Heart right ventricle (tissue), 16 donors: ENCODE measurements at places on chromosomes 3 and 15.

DNA sequence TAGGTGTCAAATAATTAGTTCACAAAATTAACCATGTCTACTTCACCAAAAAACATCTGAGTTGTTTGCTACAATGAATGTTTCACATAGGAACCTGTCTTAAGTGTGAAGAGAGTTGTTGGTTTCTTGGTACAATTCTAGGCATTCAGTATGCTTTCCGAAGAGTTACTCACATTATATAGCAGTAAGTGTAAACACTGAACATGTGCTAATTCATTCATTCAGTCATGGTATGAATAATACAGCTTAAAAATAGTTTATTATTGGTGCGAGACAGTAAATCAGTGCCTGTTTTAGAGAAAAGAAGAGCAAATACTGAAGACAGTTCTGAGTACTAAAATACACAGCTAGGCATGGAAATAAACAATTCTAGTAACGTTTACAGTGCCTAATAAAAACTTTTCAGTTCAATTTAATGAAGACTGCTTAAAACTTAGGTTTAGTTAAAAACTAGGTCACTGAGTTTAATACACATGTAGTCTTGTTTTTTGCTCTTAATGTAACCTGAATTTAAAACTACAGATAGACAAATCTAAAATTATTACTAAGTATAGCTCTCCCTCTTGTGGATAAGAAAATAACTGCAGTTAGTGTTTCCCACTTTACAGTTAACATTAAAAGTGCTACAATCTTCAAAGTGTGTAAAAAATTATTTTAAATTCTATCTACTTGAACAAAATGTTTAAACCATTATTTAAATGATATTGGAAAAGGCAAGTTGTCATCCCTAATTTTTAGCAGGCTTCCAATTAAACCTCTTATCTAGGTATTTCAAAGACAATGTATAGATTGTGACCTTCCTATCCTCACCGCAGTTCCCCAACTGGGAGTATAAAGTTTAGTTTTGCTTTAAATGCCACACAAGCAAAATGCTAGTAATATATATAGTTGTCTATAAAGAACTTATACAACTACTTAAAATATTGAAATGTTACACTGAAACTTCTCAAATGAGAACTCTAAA lies 20.1 kb upstream of the ZCWPW2 start:
- no peak for DNase-seq
- no peaks in the 10 kb centered on the region for H3K27me3 ChIP-seq
- H3K4me1 ChIP-seq, result no peaks in the 10 kb centered on the region
- no peak overlapping the region for H3K4me3 ChIP-seq
- peaks cover 78% of the 10 kb centered on the region for H3K36me3 ChIP-seq
- H3K27ac ChIP-seq, result no peak overlapping the region

DNA sequence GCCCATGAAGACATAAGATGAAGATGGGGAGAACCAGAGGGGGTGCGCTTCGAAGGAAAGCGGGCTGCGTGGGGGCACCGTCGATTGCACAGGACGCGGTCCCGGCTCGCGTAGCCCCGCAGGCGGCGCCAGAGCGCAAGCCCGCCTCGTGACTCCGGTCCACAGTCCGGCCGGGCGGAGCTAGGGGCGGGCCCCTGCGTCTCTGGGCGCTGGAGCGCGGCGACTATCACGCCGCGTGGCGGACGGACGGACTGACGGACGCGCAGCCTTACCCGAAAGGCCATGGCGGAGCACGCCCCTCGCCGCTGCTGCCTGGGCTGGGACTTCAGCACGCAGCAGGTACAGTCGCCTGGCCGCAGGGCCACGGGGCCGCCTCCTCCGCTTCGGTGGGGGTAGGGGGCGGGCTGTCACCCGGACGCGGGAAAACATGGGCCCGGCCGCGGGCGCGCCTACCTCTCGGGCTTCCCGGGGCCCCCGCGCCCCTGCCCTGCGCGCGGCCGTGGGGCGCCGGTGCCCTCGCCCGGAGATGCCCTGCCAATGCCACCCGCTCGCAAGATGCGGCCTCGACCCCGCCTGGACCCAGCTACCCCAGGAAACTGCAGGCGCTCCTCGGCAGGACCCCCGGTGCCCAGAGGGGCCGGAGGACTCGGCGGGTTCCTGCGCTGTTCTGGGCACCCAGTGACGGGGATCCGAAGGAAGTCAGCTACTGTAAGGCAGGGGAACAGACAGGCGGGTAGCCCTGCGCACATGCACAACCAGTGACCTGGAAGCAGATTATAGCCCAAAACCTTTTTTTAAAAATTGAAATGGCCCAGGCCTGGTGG lies at the start of gene XYLB:
XYLB (plus strand) TSS at position 199 of the 824 bp plus-strand sequence; CDS start at position 283, 84 bp downstream.
- DNase-seq, result peak; percentile 79
- no peaks in the 10 kb centered on the region for H3K36me3 ChIP-seq
- peak within 1 kb of the TSS; percentile 85 for H3K4me3 ChIP-seq
- peaks cover 9% of the 10 kb centered on the region for H3K4me1 ChIP-seq
- H3K27ac ChIP-seq, result peak within 1 kb of the TSS; percentile 29
- H3K27me3 ChIP-seq, result no peaks in the 10 kb centered on the region

DNA sequence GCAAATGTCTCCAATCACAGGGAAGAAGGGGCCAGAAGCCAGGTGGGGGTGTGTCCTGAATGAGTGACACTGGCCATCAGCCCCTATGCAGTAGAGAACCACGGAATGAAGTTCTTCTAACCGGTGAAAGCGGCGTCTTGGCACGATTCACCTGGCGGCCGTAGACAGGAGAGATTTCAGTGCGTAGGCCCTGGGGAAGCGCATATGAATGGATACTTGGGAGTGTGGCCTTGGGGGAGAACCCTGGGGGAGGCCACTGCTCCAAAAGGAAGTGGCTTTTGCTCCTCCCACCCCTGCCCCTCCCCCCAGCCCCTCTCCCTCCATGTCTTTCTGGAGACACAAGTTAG lies 43.6 kb downstream of the RBPMS2 start:
- H3K4me1 ChIP-seq, result peaks cover 4% of the 10 kb centered on the region
- no peak overlapping the region for H3K27ac ChIP-seq
- H3K36me3 ChIP-seq, result no peaks in the 10 kb centered on the region
- DNase-seq, result no peak
- no peaks in the 10 kb centered on the region for H3K27me3 ChIP-seq

GRCh38 chr3:59766200-59766872 lies 716.5 kb upstream of the CFAP20DC start:
- H3K27ac ChIP-seq, result no peak overlapping the region
- no peaks in the 10 kb centered on the region for H3K27me3 ChIP-seq
- H3K4me3 ChIP-seq, result no peak overlapping the region
- H3K4me1 ChIP-seq, result no peaks in the 10 kb centered on the region
- H3K36me3 ChIP-seq, result no peaks in the 10 kb centered on the region
- DNase-seq, result no peak

GRCh38 chr15:43518197-43518761 lies 871 bp downstream of the MAP1A start:
- no peaks in the 10 kb centered on the region for H3K27me3 ChIP-seq
- peak overlapping the region; percentile 89 for H3K27ac ChIP-seq
- peaks cover 6% of the 10 kb centered on the region for H3K4me1 ChIP-seq
- H3K36me3 ChIP-seq, result peaks cover 31% of the 10 kb centered on the region

- DNase-seq, result no peak
- H3K27me3 ChIP-seq, result peaks cover 3% of the 10 kb centered on the region
- no peaks in the 10 kb centered on the region for H3K36me3 ChIP-seq
- no peak overlapping the region for H3K27ac ChIP-seq
- no peaks in the 10 kb centered on the region for H3K4me1 ChIP-seq
Observed at GRCh38 chr3:131555456-131555855, 52.7 kb upstream of the MRPL3 start.

DNA sequence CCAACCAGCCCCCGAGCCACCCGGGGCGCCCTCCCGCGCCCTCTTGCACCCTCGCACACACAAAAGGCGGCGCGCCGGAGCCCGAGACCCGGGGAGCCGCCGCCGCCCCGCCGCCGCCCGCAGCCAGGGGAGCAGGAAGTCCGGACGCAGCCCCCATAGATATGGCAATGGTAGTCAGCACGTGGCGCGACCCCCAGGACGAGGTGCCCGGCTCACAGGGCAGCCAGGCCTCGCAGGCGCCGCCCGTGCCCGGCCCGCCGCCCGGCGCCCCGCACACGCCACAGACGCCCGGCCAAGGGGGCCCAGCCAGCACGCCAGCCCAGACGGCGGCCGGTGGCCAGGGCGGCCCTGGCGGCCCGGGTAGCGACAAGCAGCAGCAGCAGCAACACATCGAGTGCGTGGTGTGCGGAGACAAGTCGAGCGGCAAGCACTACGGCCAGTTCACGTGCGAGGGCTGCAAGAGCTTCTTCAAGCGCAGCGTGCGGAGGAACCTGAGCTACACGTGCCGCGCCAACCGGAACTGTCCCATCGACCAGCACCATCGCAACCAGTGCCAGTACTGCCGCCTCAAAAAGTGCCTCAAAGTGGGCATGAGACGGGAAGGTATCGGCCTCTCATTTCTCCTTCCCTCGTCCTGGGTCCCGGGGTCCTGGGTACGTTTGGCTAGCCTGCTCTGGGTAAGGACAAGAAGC lies 1.6 kb downstream of the NR2F2 start:
- H3K36me3 ChIP-seq, result no peaks in the 10 kb centered on the region
- no peak for DNase-seq
- H3K4me3 ChIP-seq, result peak overlapping the region; percentile 86
- peaks cover 23% of the 10 kb centered on the region for H3K4me1 ChIP-seq
- peak overlapping the region; percentile 93 for H3K27ac ChIP-seq

DNA sequence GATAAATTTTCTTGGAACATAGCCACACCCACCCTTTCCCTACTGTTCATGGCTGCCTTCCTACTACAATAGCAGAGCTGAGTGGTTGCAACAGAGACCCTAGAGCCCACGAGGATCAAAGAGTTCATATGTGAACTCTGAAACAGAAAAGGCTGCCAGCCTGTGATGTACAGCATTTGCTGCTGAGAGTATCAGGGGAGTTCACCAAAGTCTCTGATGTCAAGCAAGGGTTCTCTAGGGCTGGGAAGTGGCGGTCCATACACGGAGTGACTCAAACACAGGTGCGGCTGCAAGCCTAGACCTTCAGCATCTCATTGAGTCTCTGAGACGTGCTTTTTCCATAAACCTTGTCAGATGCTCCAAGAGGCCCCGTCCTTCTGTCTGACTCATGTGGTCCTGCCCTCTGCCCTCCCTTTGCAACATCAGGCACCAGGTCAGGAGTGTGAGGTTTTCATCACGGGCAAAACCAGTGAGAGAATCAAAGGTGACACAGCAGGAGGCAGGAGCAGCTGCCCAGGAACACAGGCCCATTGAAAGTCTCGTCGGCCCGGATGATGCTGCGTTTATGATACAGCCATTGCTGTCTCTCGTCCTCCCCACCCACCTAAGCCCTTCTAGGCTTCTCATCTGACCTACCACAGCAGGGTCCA lies 42.9 kb downstream of the PCSK6 start:
- no peak for DNase-seq
- H3K27me3 ChIP-seq, result no peaks in the 10 kb centered on the region
- peaks cover 40% of the 10 kb centered on the region for H3K4me1 ChIP-seq
- H3K4me3 ChIP-seq, result no peak overlapping the region
